ENCODE measurements at places on chromosomes 7 and 10. TPM values are rescaled to one million over a fixed set of nuclear protein-coding genes. Genes with fewer than 3 reads are reported as not detected.

GRCh38 chr7:46485481-46486065 is 564.5 kb upstream of the IGFBP3 start:
- no peak for DNase-seq

- no peak for DNase-seq
Measured at GRCh38 chr7:50310956-50311355, 6.4 kb downstream of the IKZF1 start.

GRCh38 chr7:42348071-42348470 is 111.1 kb upstream of the GLI3 start:
- no peak for DNase-seq

- no peak for DNase-seq
Measured at GRCh38 chr7:151400626-151401315, 9.1 kb downstream of the WDR86 start.

DNA sequence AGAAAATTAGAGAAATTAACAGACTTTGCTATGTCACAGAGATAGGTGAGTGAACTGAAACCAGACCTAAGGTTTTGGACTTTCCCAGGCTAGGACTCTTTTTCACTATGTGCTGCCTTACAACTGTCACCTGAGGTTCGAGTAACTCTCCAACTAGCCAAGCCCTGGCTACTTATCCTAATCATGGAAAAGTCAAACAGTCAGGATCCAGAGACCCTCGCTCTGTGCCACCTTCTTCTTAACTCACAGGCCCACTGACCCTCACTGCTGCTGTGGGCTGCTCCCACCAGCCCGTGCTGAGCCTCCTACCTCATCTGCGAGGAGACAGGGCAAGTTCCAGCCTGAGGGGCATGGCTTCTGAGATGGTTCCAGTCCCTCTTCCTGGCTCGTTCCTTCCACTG is 211.4 kb upstream of the KLF14 start:
- DNase-seq: no peak

DNA sequence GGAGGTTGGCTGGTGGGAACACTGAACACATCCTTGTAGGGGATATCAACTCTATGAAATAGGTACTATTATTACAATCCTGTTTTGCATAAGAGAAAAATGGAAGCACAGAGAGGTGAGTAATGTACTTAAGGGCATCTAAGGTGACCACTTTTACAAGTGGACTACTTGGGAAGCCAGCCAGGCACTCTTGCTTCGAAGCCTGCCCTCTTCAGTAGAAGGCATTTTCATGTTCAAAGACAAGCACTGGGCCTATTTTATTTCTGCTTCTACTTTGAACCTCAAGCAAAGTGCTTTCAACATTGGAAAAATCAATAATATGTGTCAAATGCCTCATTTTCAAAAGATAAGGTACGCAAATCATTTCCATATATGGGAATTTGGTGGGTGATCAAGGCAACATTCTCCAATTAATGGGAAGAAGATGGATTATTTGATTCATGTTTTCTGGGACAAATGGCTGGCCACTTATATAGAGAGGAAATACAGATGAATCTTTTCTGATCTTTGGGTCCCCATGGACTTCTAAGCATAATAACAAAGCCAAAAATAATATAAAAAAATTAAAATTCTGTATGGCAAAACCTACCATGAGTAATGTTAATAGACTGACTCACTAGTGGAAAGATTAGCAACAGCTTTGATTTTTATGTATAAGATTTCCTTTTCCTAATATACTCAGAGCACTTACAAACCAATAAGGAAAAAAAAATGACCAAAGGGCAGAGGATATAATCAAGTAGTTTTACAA is 270.2 kb downstream of the FRMD4A start:
- no peak for DNase-seq

The EZH2 gene
- total RNA-seq: 8.3 TPM

- no peak for DNase-seq
Measured at GRCh38 chr10:35707642-35708425, 65.7 kb upstream of the FZD8 start.

The SLC16A12 gene
- total RNA-seq: not detected

DNA sequence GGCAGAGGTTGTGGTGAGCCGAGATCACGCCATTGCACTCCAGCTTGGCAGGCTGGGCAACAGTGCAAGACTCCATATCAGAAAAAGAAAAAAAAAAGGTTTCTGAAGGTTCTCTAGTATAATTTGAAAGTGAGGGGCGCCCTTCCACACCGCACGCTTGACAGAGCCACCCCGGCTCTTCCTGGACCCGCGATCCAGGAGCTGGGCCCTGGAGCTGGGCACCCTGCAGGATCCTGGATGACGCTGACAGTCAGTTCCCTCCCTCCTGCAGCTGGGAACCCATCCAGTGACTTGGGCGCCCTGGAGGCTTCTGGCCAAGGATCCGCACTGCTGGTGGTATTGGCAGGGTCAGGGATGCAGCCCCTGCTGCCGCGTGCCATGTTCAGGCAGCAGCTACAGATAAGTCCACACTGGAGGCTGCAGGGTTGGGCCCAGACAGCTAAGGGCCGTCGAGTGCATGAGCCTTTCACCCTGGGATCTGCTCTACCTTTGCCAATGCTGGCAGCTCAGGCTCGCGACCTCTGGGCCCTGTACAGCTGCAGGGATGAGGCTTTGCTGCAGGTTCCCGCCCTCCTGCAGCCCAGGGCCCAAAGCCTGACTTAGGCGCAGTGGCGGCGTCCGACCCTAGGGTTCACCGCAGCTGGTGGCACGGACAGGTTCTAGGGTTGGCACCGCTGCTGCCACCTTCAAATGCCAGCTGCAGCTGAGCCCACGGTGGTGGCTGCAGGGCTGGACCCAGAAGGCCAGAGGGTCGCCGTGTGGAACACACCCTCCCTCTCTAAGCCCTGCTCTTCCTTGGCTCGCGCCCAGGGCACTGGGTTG is 110.2 kb downstream of the OR13A1 start:
- no peak for DNase-seq

GRCh38 chr10:60182691-60183090 is 207.0 kb downstream of the ANK3 start:
- no peak for DNase-seq

The PTPRZ1 gene
- not detected for total RNA-seq

GRCh38 chr7:48424731-48425130 is 253.5 kb downstream of the ABCA13 start:
- no peak for DNase-seq

DNA sequence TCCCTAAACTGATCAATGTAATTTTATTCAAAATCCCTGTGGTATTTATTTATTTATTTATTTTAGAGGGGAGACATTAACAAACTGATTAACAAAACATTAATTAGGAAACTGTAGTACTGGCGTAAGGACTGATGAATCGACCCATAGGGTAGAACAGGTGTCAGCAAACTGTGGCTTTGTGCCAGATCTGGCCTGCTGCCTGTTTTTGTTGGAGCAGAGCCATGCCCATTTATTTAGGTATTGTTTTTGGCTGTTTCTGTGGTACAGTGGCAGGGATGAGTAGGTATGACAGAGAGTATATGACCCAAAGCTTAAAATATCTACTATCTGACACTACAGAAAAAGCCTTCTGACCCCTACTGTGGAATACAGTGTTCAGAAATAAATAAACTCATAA is 332.5 kb upstream of the ETV1 start:
- no peak for DNase-seq

- DNase-seq: peak; percentile 26
Measured at GRCh38 chr7:16098585-16099179, 322.7 kb downstream of the CRPPA start.

The ANKRD1 gene
- total RNA-seq: not detected

The NXPH1 gene
- not detected for total RNA-seq

DNA sequence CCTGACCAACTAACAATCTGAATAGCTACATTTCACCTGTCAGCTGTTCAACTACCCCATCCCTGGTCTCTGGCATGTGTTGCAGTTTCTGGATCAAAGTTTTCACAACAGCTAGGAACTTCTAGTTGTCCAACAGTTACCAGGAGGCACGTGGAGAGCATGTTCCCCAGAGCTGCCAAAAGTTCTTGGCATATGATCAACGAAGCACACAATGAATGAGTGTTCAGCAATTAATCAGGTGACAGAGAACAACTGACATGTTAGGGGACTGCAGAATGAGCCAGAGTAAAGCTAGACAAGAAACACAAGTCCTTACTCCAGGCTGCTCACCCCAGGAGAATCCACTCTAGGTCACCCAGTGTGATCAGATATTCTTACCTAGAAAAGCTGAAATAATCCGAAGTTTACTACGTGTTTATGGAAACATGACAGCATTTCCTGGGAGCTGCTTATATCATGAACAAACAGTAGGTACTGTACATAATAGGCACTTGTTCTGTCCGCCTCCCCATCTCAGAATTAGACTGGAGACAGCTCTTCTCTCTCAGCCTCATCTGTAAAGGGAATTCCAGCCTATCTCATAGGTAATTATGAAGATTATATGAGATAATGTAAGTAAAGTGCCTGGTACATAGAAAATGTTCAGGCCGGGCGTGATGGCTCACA is 50.6 kb downstream of the ZNF438 start:
- no peak for DNase-seq

The VWA2 gene
- total RNA-seq: 13.7 TPM

DNA sequence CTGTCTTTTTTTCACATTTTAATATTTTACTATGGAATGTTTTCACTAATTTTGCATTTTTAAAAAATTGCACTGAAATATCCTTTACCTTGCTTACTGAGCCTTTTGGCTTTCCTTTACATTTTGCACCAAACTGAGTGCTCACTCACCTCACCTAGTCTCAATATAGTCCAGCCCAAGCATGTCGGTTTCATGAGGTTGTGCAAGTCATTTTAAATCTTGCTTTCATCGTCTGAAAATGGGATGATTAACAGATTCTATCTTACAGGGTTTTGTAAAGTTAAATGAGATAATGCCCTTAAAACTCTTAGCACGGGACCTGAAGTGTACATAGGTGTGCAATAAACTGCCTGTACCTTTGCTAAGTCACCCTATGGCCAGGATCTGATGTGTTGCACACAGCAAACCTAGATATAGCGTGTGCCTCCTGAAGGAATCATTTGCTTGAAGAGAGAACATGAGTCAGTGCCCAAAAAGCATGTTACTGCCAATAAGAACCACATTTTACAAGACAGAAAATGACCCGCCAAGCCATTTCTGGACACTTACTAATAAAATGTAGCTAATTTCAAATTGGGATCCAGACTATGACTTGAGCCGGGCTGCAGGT is 199.8 kb downstream of the JCAD start:
- no peak for DNase-seq

DNA sequence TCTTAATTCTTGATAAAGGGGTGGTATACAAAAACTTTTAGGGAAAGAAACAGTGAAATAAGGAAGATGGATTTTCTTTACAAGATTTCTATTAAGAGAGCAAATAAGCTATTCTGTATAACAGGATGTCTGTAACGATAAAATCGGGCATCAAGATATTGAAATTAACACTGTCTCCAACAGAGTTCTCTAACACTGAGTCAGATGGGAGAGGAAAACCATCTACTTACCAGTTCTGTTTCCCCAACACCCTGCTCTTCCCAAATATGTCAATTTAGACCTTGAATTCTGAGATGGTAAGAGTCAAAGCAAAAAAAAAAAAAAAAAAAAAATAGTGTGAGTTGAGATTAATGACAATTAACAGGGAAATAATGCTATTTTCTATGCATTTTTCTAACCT is 23.0 kb downstream of the SMURF1 start:
- no peak for DNase-seq

The TBL2 gene
- total RNA-seq: 51.2 TPM

The TAS2R3 gene
- 1.1 TPM for total RNA-seq

- no peak for DNase-seq
Measured at GRCh38 chr7:131524115-131524514, 32.3 kb downstream of the PODXL start.

The C7orf33 gene
- total RNA-seq: not detected

- DNase-seq: no peak
Measured at GRCh38 chr7:55099821-55100543, 81.2 kb downstream of the EGFR start.

The VSIR gene
- 109 TPM for total RNA-seq

DNA sequence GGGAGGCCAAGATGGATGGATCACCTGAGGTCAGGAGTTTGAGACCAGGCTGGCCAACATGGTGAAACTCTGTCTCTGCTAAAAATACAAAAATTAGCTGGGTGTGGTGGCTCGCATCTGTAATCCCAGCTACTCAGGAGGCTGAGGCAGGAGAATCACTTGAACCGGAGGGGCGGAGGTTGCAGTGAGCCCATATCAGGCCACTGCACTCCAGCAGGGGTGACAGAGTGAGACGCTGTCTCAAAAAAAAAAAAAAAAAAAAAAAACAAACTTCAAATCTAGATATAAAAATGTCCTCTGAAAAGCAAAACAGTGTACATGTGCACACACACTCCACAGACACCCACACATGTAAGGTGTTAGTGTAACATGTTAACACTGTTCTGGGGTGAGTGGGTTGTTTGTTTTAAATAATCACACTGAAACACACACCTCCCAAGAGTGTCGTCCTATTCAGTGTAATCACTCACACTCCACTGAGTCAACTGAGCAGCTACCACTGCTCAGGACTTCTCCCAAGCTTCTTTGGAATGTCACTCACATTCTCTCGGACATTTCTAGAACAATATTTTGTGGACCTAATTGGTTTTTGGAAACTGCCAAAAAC is 12.8 kb upstream of the RGS10 start:
- no peak for DNase-seq

The PAX4 gene
- total RNA-seq: not detected

The PNLIPRP1 gene
- total RNA-seq: not detected

DNA sequence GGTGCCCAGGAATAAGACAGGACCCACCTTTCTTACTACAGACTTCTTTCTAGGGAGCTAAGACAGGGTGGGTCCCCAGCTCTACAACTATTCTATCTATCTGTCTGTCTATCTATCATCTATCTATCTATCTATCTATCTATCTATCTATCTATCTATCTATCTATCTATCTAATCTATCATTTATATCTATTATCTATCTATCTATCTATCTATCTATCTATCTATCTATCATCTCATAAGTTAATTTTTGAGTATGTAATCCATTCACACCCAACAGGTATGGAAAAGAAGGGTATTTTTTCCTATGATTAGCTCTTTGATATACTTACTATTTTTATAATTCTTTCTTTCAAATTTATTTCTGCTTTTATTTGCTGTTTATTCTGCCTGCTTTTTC is 55.9 kb downstream of the BAMBI start:
- DNase-seq: no peak

DNA sequence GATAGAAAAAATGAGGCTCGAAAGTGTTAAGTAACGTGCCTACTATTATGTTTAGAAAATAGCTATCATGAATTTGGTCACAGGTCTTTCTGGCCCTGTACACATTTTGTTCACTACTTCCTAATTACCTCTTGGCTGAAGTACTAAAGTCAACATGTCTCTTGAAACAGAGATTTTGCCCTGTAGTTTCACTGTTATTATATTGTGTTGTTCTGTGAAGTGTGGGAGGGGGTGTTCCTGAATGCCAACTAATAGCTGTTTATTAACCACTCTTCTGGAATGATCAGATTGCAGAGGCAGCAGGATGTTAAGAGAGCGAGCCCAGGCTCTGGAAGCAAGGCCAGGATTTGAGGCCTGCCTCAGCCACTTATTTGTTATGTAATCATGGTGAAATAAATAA is 72.1 kb downstream of the RNF133 start:
- DNase-seq: no peak

GRCh38 chr7:74217455-74218342 is 7.9 kb downstream of the LAT2 start:
- peak; percentile 95 for DNase-seq

The NYAP1 gene
- total RNA-seq: under 0.01 TPM

The COL1A2 gene
- not detected for total RNA-seq
